AG04449 (cell line): ENCODE measurements at places on chromosomes 2 and 18.

DNA sequence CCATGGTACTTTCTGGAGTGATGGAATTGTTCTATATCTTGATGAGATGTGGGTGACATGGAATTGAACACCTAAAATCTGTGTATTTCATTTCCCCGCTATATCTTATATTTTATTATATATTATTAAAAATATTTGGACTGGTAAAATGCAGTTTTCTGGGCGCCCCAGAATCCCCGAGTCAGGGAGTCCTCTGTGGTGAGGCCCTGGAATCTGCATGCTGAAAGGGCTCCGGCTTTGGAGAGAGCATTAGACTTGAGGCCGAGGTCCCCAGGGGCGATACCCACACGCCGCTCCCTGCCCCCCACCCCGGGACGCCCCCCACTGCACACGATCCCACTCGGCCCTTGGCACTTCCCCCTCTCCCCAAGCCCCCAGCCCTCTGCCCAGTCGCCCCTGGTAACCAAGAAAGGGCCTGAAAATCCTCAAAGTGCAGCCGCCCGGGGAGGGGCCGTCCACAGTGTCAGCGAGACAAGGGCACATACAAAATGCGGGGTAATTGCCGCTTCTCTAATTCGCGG, 126.0 kb downstream of the ZFP36L2 start:
- no peak for DNase-seq

GRCh38 chr2:118539290-118539689, 308.2 kb downstream of the EN1 start:
- no peak for DNase-seq

GRCh38 chr2:106158871-106159270, 35.2 kb downstream of the UXS1 start:
- no peak for DNase-seq

DNA sequence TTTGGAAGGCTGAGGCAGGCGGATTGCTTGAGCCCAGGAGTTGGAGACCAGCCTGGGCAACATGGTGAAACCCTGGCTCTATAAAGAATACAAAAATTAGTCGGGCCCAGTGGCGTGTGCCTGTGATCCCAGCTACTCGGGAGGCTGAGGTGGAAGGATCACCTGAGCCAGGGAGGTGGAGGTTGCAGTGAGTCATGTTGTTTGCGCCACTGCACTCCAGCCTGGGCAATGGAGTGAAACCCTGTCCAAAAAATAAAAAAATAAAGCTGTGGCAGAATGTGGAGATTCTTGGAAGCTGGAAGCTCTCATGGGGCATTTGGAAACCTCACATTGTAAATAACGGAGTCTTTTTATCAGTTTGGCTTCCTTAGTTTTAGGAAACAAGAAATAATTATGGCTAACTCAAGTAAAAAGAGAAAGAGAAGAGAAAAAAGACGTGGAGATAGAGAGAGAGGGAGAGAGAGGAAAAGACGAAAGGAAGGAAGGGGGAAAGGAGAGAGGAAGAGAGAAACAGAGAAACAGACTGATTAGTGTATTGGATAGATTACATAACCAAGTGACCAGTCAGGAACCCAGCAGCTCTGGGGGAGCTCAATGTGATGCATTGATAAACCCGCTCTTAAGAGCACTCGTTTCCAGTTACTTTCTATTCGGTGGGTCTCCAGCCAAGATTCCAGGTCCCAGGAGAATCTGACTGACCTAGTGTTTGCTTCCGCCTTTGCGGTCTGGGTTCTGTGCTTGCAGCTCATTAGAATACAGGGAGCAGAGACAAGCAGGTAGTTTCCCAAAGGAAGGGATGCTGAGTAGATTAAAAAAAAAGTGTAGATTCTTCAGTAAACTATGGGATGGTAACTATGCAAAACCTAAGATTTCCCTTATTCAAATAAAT, 1.1 kb upstream of the SPAST start:
- no peak for DNase-seq

DNA sequence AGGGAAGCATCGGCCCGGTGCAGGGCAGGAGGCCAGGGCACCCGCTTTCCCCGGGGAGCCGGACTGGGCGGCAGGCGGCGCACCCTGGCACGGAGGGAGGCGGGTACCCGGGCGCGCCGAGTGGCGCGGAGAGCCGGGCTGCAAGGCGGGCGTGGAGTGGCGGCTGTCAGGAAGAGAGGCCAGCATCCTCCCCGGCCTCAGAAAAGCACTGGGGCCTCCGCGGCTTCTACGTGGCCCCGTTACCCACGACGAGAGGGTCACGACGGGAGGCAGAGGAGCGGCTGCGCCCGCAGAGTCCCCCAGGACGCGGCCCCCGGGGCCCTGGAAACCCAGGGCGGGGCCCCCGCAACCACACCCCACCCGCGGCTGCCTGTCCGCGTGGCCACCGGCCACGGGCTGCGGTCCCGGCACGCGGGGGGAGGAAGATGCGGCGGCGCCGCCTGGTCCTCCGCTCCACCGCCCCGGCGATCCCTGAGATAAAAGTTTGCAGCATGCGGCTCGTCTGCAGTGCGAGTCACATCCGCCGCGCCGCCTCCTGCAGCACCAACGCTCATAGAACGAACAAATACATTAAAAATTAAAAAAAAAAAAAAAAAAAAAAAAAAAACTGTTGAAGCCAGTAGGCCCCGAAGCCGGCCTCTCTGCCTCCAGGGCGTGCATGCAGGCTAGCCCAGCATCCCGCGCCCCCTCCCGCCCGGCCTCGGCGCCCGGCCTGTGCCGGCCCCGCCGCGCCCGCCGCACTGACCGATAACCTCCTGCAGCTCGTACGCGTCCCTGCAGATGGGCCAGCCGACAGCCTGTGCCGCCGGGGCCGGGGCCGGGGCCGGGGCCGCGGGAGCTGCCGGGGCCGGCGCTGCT, 683 bp downstream of the STK39 start:
- no peak for DNase-seq

DNA sequence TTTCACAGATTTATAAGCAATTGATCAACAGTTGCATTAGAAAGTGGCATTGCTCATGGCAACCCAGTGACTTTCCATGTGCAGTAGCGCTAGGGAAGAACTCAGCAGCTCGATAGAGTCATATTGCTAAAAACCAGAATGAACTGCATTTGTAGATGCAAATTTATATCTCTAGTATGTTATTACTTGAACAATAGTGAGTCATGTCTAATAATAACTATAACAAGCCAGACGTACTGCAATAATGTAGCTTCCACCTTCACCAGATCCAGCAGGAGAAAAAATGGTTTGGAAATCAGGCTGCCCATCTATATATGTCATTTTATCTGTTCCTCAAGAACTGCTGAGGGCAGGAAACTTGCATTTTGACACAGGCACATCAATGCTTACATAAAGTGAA, 66.5 kb upstream of the FIGN start:
- DNase-seq = no peak

DNA sequence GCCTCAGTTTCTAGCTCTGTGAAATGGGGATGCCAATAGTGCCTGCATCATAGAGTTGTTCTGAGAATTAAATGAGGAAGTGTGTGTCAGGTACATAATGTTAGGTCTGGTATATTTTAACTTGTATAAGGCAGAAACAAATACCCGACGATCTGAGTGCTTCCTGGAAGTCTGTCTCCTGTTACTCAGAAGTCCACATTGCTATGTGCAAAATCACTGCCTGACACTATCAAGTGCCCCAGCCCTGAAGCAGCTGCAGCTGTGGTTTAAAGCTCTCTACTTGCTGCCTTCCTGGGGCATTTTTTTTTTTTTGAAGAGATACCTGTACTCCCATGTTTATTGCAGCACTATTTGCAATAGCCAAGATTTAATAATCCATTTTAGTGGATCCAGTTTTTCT, 125.3 kb downstream of the SLC4A3 start:
- no peak for DNase-seq

GRCh38 chr2:145743011-145743410, 1223.1 kb upstream of the ZEB2 start:
- DNase-seq = no peak

- no peak for DNase-seq
These were observed 27.2 kb downstream of the C2orf49 start for GRCh38 chr2:105364436-105365139.

GRCh38 chr18:33706391-33706790, 128.4 kb downstream of the ASXL3 start:
- no peak for DNase-seq

GRCh38 chr2:240935103-240935876, 29.2 kb downstream of the CROCC2 start:
- DNase-seq = no peak

GRCh38 chr2:239202836-239203235, 198.0 kb downstream of the HDAC4 start:
- DNase-seq = no peak

DNA sequence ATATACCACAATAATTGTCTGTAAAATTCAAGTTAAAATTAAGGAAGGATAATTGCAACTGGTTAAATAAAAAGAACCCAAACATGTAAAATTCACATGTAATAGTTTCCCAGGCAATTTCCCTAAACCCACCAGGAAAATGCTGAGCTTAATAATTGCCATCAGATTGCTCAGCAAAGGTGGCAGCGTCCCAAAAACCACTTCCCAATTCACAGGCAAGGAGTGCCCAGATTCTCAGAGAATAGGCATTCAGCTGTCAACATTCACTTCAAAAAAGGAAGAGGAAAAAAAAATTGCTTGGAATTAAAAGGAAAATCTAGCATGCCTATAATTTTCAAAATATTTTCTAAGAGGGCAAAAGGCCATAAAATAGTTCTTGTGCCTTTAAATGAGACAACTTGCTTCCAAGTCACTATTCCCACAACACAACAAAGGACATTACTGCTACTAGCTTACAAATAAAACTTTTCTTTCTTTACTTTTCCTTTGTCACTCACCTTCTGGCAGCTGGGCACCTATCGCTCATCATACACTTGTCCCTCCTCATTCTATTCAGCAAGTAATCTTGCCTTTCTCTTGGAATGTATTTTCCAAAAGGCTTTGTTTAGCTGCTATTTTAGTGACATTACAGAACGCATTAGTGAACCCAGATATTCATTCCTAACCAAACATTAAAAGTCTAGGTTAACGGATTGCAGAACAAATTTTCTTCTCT, 15.2 kb downstream of the SRBD1 start:
- DNase-seq = peak; percentile 42

DNA sequence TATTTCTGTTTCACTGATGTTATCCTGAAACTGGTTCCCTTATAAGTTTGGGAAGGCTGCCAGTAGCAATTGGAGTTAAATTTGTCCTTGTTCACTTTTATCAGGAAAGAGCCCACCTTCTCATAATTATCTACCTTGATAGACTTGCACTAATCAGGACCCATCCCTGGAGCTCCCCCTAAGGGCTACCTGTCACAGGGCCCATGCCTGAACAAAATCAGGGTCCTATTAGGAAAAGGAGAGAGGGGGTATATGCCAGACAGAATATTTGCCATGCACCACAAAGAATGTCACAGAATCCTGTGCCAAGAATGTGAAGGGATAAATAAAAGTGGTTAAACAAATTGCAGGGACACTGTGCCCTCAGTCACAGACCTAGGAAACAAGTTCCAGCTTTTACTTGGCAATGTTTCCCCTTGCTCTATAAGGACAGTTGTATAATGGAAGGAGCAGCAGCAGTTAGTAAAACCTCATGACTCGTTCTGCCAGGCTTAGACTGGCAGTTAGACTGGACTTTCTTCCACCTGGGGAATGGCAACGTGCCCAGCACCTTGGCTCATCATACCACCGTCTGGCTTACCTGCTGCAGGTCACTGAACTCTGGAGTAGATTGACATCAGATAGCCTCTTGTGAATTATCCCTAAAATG, 32.3 kb upstream of the VWC2L start:
- no peak for DNase-seq
